ENCODE measurements at places on chromosomes 2 and 18.

DNA sequence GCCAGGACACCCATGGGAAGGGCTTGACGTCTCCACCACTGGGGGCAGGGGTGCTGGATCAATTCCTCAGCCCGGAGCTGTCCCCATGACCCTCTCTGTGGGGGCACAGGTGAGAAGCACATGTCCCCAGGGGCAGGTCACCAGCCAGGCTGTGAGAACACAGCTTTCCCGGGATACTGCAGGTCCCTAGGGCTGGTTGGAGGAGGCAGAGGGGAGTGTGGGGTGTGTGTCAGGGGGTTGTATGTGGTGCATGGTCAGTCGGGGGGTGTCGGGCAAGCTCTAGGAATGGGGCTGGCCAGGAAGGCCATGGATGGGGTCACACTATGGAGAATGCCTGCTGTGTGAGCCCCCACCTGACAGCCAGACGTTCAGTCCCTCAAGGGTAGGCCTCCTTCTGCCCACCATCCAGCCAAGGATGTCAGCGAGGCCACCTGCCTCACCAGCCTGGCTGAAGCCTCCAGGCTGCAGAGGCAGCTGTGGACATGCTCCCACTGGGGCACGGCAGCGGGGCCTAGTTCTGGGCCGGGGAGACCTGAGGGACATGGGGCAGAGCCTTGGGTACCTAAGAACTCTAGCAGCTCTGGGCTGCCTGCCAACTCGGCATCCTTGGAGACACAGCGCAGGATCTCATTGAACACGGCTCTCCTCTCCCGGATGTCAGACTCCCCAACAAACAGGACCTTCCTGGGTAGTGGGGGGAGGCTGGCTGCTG is 10.3 kb downstream of the HS1BP3 start:
- DNase-seq = no peak

- no peak for DNase-seq
Measured at GRCh38 chr2:55454121-55454520, 34.5 kb upstream of the CCDC88A start.

DNA sequence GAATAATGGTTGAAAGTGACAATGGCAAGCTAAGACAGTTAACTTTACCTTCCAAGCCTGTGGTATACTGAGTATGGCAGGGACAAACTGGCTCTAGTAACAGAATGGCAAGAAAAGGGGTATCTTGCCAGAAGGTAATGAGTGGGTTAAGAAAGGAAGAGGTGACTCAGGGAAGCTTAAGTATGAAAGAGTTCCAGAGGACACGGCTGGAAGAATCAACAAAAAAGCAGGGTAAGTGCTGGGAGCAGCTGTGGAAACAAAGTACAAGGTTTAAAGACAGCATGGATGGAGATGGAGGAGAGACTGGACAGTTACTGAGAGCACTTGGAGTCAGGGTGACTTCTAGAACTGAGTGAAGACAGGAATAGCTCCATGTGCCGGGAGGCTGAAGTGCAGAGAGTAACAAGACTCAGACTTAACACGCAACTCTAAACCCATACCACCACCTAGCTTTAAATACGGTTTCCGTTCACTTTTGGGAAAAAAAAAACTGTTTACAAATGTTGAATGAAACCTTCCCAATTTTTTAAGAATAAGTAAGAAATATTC is 69.0 kb downstream of the REV1 start:
- DNase-seq = peak; percentile 18

DNA sequence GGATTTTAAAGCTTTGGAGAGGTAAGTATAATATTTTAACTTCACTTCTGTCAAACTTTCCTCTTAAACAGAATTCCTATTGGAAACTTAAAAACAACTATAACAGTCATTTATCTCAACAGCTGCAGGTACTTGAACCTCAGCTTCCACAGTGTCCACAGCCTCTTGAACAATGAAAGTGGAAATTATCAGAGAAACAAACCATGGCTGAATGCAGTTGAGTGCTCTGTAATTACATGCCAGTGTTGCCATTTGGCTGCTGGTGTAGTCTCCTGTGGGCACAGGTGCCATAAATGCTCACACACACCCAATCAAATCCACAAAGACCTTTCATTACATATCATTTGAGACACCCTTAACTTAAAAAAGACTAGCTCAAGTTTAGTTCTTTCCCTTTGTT is 125.1 kb downstream of the CPS1 start:
- no peak for DNase-seq

- DNase-seq = peak; percentile 73
Measured at GRCh38 chr2:101111917-101112771, 39.0 kb downstream of the TBC1D8 start.

DNA sequence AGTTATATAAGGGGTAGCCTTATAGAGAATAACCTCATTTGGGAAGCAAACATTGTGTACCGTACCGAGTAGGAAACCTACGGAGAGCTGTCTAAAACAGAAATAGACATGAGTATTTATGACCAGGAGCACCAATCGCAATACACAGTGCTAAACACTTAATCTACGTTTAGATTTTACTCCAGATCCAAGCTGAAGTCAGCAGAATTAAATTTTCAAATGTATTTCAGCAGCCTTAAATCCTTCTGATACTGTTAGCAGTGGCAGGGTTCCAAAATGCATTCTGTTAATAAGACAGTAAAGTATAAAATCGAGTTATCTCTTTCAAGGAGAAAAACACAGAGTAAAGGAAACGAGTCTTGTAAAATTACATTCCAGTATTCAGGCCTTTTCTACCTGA is 118.1 kb upstream of the ZNF521 start:
- no peak for DNase-seq

- no peak for DNase-seq
Measured at GRCh38 chr18:27411013-27411412, 225.9 kb upstream of the CHST9 start.

GRCh38 chr2:42792583-42793333 is at the start of gene HAAO:
Gene HAAO, minus strand, starts transcription at chr2:42792583. Its CDS starts 47 bp downstream, at chr2:42792536.
- DNase-seq = no peak

DNA sequence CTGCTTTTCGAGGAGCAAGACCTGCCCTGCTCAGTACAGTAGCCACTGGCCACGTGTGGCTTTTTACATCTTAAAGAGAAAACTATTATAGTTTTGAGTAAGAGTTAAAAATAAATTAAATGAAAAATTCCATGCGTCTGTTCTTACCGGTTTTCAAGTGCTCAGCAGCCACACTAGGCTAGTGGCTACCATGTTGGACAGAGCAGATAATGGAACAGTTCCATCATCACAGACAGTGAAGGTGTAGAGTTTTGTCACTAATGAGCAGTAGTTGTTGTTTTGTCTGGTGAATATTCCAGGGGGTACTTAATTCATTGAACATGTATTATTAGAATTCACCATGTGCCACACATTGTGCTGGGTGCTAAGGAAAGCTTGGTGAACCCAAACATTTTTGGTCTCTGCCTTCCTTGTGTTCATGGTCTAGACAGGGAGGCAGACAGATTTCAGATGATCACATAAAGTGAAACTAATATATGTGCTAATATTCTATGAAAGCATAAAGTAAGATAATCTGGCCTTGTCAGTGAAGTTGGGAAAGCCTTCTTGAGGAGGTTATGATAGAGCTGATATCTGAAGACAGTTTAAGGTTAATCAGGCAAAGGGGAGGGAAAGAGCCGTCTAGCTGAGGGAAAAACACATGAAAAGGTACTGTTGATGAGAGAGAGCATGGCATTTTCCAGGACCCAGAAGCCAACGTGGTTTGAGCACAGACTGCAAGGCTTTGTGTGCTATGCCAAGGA is 1.4 kb downstream of the ALMS1 start:
- no peak for DNase-seq

GRCh38 chr18:70078106-70078505 is 127.4 kb downstream of the RTTN start:
- no peak for DNase-seq

DNA sequence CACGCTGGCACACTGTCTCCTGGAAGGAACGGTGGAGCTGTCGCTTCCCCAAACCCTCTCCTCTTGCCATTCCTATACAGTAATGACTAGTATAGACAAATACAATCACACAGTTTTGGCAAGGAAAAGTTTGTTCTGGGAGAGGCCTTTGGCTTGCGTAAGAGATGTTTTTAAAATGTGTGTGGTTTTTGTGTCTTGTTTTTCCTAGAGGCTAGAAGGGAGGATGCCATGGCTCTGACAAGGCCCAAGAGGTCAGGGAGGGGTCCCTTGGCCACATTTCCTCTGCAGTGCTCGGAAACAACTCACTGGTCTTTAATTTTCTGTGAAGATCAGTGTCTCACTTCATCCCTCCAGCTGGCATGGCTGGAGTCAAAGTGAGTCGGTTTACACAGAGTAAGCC is 195.9 kb downstream of the SH3RF3 start:
- DNase-seq = peak; percentile 94

DNA sequence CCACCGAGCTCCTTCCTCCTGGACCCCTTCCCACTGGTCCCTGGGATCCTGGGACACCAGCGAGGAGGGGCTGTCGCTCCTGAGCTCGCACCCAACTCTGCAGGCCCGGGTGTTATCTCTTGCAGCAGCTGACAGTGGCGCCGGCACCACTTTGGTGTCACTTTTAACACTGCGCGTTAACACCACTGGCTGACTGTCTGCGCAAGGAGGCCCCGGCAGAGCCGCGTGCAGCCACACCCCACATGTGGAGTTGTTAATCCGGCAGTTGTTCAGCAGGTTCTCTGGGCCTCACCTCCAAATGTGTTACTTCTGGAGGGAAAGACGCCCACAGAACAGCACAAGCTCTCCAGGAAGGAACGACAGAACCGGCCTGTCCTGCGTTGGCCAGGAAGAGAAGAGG is 155.0 kb upstream of the GLI2 start:
- DNase-seq = no peak

- DNase-seq = no peak
Measured at GRCh38 chr2:44291281-44292248, 16.3 kb downstream of the SLC3A1 start.

- DNase-seq = no peak
Measured at GRCh38 chr18:2709316-2709715, 53.8 kb downstream of the SMCHD1 start.

GRCh38 chr18:24031916-24032315 is 17.4 kb downstream of the TTC39C start:
- no peak for DNase-seq

- no peak for DNase-seq
Measured at GRCh38 chr2:191249156-191249813, 4.1 kb downstream of the MYO1B start.

GRCh38 chr2:54956111-54956627 is 94.1 kb downstream of the RTN4 start:
- no peak for DNase-seq

GRCh38 chr2:141611-142010 is 95.3 kb upstream of the FAM110C start:
- no peak for DNase-seq

DNA sequence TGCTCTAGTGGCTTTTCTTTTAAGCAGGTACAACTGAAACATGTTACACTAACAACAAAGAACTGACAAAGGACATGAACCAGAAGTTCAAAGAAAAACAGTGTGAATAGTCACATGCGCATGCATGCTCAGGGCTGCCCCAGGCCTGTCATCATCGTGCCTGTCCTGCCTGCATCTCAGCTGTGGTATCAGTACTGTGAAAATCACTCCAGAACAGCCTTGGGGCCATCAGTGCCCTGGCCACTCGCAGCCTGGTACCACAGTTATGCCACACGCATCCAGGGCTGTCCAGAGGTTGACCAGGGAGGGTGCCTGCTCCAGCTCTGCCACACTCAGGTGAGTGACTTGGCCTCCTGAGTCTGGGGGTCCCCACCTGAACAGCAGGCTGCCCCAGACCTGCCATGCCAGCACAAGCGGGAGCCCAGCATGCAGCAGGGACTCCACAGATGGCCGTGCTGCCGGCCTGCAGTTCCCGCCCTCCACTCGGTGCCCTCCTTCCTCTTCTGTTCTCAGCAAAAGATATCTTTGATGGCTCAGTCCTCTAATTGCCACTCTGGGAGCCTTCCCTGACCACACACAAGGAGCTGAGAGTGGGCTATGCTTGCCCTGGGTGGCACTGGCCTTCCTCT is 12.3 kb downstream of the LIMS2 start:
- DNase-seq = no peak

DNA sequence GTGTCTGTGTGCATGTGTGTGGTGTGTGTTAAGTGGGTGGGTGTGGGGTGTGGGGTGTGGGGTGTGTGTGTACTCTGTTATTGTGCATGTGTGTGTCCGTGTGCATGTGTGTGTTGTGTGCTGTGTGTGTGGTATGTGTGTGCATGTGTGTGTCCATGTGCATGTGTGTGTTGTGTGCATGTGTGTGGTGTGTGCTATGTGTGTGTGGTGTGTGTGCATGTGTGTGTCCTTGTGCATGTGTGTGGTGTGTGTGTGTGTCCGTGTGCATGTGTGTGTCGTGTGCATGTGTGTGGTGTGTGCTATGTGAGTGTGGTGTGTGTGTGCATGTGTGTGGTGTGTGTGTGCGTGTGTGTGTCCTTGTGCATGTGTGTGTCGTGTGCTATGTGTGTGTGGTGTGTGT is 6.9 kb upstream of the OTOS start:
- no peak for DNase-seq

DNA sequence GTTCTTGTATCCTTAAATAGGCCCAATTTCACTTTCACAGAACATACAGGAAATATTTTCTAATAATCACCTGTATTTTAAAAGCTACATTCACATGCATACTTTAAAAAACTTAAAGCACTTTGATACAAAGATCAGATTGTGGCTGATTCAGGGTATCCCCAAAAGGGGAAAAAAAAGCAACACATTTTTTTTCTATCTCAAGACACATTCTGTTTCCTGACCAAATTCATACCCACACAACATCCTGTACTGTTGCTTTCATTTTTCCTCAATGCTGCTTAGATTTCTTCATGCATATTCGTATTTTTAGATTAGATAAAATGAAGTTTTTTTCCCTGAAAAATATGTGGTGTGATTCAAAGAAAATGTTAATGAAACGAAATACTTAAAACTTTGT is 122.5 kb downstream of the TMEFF2 start:
- DNase-seq = no peak

GRCh38 chr2:161438598-161438997 is 22.5 kb downstream of the TBR1 start:
- DNase-seq = no peak

GRCh38 chr2:69212238-69213028 is 174.6 kb downstream of the GFPT1 start:
- no peak for DNase-seq

- no peak for DNase-seq
Measured at GRCh38 chr18:49878567-49879270, 65.4 kb upstream of the ACAA2 start.

Data from brain pericyte (primary cell).